ENCODE measurements at places on chromosomes 1 and 21.

DNA sequence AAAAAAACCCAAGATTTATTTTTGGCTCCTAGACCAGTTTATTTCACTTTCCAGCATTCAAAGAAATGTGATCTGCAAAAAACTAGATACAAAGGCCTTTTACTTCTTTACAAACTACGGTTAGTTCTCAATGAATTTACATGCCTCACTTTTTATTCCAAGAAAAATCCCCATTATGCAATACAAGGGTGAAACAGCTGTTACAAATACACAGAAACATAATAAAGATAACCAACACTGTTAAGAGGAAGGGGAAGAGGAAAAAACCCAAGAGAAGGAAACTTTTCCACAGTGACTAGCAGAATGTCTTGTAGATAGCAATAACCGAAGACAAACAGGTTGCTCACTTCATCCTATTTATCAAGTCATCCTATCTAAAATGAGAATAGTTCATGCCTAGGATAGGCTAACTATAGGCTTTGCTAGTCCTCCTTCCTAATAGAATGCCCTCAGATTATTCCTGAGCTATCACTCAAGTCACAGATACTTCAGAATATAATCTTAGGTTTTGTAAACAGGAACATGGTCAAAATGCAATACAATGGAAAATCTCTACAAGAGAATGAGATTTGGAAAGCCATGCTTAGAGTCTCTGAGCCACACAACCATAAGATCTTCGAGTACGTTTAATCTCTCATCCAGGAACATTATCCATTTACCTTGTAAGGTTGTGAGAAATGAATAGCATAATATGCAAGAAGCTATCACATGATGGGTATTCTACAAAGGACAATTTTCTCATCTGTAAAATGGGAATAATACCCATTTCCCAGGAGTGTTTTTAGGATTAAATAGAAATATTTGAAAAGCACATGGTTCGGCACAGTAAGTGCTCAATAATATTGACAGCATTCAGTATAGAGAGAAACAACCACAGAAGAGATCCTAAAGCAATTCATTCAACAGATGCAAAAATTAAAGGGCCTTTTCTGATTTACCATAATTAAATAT is 5.4 kb downstream of the PNRC2 start:
- peak; percentile 88 for DNase-seq

- no peak for DNase-seq
Measured at GRCh38 chr1:84644472-84644871, 45.8 kb downstream of the SSX2IP start.

GRCh38 chr1:46464013-46464548 is 25.6 kb upstream of the DMBX1 start:
- DNase-seq = no peak

DNA sequence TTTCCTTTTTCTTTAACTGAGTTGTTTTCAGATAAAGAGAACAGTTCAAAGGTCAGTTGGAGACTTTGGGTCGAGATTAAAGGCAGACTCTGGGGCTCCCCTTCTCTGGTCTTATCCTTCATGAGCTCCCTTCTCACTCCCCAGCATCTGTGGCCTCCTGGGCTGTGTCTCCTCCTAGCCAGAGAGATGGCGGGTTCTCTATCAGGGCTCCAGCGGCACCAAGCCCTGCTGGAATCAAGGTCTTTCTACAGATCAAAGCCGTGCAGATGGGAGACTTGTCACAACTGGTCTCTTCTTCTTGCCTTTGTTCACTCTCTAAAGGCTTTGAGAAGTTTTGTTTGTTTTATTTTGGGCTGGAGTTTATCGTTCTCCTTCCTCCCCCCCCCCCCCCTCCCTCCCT is 373.7 kb upstream of the C1orf174 start:
- DNase-seq = no peak

- no peak for DNase-seq
Measured at GRCh38 chr1:183230413-183230812, 44.3 kb downstream of the LAMC2 start.

GRCh38 chr1:6258675-6259074 is 2.2 kb downstream of the GPR153 start:
- DNase-seq = peak; percentile 33

DNA sequence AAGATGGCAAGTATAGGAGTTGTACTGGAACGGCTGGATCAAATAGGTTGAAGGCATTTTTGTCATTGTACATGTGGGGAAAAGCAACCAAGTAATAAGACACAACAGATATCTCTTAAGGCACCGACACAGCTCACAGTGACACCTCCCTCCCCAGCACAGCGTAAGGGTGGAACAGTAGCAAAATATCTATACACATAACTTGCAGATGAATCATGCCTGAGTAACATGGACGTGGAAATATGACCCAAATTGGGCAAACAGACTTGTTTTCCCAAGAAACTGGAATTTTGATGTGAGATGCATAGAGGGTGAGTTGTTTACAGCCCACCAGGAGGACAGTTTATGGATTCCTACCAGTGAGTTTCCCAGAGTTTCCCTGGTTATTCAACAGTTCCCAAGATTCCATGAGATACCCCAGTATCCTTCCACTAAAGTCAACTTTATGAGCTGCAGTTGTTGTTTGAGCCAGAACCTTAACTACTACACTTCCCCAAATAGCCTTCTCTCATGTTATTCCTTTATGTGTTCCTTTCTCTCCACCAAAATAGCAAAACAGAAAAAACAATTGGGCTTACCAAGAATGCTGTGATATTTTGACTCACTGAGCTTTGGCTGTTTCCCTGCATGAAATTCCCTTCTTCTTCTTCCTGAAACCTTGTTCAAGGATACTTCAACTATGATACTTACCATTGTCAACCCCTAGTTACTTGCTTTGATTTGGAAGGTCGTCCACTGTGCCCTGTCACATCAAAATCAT is 7.1 kb upstream of the DR1 start:
- no peak for DNase-seq

GRCh38 chr1:233412812-233413211 is 85.3 kb downstream of the MAP3K21 start:
- no peak for DNase-seq

GRCh38 chr1:151828921-151829320 is 2.7 kb downstream of the RORC start:
- peak; percentile 55 for DNase-seq

Data from inflammatory macrophage treated with lipopolysaccharide for 4 hours (primary cell).